Lung microvascular endothelial cell (primary cell): ENCODE measurements at places on chromosomes 11 and 22.

- DNase-seq: no peak
These were observed 65.8 kb upstream of the CYP2D6 start for GRCh38 chr22:42196454-42196853.

- DNase-seq: no peak
These were observed at the start of gene CREB3L1 for GRCh38 chr11:46277622-46278386. TSS of gene CREB3L1 (plus strand) at chr11:46277662. CDS start at chr11:46278112, 450 bp downstream.

GRCh38 chr11:13109616-13110015 is 100.5 kb downstream of the RASSF10 start:
- DNase-seq: no peak

DNA sequence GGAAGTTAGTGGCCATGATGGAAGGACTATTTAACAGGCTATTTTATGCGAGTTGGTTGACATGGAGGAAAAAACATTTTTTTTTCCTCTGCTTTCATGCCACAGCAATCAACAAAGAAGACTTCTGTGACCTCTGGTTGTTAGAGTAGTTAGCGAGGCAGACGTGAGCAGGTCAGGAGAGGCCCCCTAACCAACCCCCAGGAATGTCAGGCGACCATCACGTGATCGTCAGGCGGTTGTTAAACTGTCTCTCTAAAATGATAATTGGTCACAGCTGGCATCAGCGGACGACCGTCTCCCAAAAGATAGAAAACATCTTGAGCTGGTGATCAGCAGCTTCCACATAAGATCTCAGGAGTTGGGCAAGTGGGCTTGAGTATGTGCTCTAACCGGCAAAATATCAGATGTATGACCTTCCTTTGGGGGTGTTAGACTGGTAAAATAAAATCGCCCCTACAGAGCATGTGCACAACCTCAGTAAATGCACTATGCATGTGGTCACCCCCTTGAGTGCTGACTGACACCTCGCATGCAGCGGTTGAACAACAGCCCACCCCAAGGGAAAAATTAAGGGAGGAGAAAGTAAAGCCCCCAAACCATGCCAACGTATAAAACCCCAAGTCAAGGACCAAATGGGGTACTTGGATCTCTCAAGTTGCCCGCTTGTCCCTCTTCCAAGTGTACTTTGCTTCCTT is 20.9 kb upstream of the NARS2 start:
- no peak for DNase-seq

DNA sequence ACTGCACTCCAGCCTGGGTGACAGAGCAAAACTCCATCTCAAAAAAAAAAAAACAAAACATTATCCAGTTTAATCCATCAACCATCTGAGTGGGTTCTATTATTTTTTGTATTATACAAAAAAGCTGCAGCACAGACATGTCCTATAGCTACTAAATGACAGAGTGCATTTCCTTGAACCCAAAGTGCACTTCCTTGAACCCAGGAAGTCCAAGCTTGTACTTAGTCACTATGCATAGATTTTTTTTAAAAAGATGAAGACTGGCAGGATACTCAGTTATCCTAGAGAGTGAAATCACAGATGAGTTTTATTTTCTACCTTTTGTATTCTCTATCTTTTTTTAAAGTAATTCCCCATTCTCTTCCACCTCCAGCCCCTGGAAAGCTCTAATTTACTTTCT is 8.0 kb upstream of the RRAS2 start:
- DNase-seq: no peak

GRCh38 chr11:36164506-36165250 is 124.5 kb downstream of the COMMD9 start:
- DNase-seq: peak; percentile 42

DNA sequence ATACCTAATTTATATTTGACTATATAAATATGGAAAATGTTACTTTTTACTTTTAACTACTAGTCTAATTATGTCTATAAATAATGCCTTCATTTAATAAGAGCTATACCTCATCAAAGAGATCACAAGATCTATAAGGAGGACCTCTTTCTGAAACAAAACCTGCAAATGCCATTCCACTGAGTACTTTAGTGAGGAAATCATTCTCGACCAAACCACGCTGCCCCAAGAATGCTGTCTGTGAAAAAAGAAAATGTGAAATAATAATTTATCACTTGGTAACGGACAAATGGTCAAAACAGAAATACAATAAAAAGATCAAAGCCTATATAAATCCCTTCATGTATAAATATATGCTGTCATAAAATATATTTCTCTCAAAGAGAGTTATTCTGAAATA is 301.7 kb downstream of the SBF2 start:
- no peak for DNase-seq

- DNase-seq: no peak
These were observed 25.5 kb downstream of the KCNJ1 start for GRCh38 chr11:128841461-128842072.

DNA sequence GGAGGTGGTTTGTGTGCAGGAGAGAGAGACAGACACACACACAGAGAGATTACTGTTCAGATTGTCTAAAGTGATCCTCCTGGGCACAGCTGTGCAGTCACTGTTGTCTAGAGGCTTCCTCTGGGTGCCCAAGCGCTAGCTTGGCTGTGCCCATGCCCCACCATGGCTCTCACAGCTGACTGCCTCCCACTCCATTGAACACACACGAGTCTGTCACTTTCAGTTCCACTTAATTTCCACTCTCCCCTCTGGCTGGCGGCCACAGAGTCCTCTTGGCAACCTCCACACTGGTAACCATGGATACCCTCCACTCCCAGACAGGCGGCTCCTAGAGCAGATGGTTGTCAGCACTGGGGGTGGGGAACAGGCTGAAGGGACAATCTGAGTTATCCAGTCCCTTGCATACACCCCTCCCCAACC is 29.1 kb downstream of the MAP6 start:
- peak; percentile 45 for DNase-seq

- no peak for DNase-seq
These were observed 191.8 kb upstream of the E2F8 start for GRCh38 chr11:19432370-19433061.

DNA sequence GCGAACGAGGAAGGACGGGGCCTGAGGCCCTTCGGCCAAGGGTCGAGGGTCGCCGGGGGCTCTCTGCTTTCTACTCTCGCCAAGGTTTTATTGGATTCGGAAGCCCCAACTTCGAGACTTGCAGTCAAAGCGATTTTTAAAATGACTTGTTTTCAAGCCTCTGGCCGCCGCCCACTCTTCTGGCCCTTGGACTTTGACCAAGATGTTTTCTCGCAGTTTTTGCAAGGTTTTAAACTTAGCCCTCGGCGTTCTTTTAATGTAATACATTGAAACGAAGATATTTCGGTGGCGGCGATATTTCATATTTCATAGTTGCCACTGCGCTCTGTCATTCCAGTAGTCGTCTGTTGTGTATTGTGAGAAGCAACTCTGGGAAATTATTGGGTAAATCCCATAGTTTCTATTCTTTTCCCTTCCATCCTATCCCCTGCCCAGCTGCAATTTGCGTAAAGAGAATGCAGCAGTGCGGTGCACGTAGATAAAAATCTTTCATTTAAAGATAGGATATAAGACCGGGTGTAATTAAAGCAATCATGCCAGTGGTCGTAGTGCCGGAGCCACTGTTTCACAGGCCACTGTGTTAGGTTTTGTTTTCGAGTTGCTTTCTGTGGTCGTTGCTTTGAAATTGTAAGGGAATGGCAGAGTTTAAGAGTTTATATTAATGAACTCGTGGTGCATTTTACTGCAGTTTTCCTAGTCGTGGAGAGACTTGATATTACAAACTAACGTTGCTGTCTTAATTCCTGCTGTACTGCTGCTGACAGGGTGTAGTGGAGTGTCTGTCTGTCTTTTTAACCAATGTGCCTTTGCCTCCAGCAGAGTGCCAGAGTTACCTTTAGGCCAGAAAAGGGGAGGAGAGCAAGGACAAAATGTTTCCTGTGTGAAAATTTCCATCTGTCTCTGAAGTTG is 702 bp downstream of the BIRC2 start:
- peak; percentile 31 for DNase-seq

DNA sequence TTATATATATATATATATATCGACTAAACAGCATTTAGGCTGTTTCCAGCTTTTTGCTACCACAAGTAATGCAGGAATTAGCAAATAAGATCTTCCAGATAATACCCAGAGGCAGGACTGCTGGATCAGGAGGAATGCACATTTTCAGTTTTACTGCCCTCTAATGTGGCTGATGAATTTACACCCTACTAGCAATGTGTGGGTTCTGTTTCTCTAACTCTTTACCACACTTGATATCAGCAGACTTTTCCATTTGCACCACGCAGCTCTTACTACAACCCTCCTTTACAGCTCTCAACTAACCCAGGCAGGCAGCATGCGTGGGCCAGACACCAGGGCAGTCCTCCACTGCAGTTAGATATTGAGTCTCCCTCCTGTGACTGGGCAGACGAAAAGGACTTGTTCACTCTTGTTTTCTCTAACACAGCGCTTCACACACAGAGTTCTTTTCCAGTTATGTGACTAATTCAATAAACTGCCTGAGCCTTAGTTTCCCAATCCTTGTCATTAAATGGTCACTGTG is 67.7 kb downstream of the IGLL5 start:
- no peak for DNase-seq

GRCh38 chr11:57378186-57378585 is 2.8 kb downstream of the PRG3 start:
- DNase-seq: no peak

DNA sequence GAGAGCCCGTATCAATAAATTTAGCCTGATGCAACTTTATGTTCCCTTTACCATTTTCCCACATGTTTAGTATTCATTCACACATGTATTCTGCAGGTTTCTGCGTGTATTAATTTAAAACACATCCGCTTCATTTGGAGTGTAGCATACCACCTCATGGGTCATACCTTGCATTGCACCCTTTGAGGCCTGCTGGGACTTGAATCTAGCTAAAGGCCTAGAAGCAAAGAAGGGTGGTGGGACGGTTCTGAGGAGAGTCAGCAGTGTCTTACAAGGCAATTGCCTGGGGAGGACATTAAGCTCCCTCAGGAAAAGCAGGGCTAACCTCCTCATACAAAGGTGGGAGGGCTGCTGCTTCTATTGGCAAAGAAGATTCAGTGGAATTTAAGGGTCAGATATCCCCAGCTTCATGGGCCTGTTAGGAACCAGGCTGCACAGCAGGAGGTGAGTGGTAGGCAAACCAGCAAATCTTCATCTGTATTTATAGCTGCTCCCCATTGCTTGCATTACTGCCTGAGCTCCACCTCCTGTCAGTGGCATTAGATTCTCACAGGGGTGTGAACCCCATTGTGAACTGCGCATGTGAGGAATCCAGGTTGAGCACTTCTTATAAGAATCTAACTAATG is 15.9 kb upstream of the SNX19 start:
- DNase-seq: no peak

GRCh38 chr11:128465531-128465930 is 121.8 kb downstream of the ETS1 start:
- DNase-seq: no peak

DNA sequence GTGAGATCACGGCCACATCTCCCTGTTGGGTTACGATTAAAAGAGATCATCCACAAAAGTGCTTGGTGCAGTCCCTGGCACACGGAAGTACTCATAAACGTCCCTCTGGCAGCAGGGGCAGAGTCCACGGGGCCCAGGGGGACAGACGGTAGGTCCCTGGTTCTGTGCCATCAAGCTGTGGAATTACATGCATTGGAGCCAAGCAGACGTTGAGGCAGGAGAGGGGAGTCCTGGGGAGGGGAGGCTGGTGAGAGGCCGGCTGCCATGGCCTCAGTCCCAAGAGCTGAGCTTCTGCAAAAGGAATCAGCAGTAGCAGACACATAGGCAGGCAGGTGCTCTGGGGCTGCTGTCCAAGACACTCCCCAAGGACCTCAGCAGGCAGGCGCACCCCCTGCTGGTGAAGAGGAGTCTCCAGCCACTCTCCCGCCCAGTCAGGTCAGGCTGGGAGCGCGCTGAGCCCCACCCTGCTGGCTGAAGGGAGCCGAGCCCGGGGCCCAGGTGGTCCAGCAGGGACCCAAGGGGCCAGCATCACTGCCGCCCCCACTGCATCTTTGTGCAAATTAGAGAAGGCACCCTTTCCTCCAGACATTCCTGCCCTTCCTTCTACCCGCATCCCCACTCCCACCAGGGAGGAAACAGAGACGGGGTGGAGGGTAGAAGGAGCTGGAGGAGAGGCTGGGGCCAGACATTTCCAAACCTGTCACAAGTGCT is 7.6 kb upstream of the KCTD17 start:
- DNase-seq: peak; percentile 50

DNA sequence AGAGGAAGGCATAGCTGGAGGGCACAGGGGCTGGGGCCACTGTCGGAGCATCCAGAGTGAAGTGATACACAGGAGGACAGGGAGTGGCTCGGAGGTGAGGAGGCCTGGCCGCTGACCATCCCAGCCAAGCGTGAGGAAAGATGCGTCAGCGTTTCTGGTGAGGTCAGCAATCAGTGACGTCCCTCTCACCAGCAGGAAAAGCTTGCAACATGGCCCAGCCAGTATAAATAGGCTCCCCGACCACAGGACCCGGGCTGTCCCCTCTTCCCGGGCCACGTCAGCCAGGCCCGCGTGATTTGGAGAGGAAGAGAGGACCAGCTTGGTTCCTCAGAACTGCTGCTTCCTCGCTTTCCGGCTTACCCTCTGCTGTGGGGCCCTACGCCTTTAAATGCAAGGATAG is 4.2 kb upstream of the OSM start:
- peak; percentile 92 for DNase-seq

DNA sequence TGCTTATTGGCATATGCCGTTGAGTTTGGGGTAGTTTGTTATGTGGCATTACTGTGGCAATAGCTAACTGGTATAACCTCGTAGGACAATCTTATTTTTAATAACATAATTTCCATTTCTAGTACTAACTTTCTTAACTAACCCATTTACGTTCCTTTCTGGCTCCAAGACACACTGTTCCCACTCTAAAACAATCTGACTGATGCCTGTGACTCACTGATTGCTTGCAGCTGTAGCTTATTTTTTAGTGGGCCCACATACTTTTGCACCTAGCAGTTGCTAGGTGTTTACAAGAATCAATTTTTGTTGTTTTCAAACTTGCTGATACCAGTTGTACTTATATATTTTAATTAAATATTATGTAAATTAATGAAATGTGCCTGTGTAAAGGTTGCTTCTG is 52.2 kb downstream of the FAT3 start:
- DNase-seq: no peak

DNA sequence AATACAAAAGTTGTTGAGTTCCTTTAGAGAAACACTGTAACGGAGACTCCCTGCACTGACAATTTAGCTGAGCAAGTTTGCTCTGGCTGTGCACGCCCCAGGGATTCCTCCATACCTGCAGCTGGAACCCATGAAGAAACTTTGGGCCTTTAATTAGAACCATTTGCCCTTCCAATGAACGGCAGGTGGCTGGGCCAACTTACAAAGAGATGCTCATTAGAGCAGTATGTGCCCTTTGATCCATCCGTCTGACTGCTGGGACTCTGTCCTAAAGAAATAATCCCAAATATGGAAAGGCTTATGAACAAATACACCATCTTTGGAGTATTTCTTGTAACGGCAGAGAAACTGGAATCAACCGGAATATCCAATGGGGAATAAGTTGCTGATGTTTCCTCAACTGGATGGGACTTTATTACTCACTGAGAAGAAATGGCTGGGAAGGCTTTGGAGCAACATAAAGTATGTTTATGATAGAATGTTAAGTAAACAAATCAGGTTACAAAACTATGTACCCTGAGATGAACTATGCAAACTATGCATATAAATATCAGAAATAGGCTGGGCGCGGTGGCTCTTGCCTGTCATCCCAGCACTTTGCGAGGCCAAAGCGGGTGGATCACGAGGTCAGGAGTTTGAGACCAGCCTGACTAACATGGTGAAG is 24.4 kb upstream of the FBLN1 start:
- DNase-seq: no peak
